Stimulated activated CD4-positive, alpha-beta T cell treated with anti-CD3 and anti-CD28 coated beads, Interleukin-15, amount 100 ng/mL, for 48 hours (primary cell): ENCODE measurements at places on chromosomes 5 and 9.

DNA sequence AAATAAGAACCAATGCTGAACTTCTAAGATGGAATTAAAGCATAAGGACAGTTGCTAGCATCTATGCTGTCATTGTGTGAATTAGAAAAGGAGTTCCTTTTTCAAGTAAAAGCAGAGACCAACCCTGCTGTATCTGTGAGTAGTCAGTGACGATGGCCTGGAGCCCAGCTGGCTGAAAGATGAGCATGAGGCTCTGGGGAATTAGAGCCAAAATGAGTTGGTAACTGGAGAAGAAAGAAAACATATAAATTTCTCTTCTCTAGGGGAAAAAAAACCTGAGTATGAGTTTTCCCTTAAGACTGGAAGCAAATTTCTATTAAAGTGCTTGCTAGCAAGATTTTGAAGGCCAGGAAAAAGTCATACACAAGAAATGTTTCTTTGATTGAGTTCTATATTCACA lies 1.6 kb upstream of the SPZ1 start:
- DNase-seq: no peak

GRCh38 chr5:147759441-147759840 lies 23.1 kb downstream of the JAKMIP2 start:
- DNase-seq: no peak

DNA sequence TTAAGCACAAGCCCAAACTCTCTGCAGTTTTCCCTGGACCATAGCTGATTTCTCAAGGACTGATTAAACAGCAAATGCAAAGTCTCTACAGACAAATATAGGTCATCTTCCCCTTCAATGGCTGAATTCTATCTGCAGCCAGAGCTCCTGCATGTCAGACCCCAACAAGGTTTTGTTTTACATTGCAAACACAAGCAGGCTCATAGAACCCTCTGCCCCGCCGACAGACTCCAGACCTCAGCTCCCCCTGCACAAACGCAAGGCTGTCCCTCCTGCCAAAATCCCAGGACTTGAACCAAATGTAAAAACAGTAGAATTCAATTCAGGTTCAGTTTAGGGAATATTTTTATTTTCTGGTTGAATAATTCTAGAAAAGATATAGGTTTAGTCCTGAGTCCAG lies 526.7 kb upstream of the TRPC7 start:
- DNase-seq: no peak

GRCh38 chr9:94666364-94667099 lies 27.2 kb upstream of the FBP1 start:
- no peak for DNase-seq

- DNase-seq: no peak
Observed at GRCh38 chr5:139262059-139262741, 31.3 kb upstream of the MATR3 start.
